ENCODE measurements at places on chromosomes 3 and 15.
A peak's percentile ranks its signal among the peaks of the same experiment; 100 is the strongest.

- DNase-seq, result no peak
These were observed 822 bp downstream of the MRPL3 start for GRCh38 chr3:131501949-131502348.

DNA sequence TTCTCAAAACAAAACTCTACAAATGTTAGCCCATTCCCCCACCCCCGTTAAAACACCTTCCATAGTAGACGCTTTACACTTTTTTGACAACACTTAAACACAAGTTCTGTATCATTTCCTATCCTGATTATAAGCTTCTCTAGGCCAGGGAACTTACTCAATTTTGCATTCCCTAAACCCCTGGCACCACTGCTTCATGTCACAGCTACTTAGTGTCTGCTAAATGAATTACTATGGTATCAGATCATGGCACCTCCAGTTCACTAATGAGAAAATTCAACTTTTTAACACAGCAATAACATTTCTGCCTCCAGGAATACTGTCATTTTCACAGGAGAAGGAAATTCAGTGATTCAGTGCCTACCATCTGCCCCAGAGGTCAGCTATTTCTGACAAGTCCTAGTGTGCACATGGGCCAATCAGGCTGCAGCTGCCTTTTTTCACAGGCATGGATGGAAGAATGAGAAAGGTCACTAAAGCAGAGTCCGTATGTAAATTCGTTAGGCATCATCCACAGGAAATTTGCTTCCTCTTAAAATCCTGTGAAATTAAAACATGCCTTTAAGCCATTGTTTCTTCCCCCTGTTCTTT, 18.5 kb downstream of the SFMBT1 start:
- no peak for DNase-seq

GRCh38 chr15:101852356-101852755, 40.4 kb downstream of the OR4F15 start:
- no peak for DNase-seq

DNA sequence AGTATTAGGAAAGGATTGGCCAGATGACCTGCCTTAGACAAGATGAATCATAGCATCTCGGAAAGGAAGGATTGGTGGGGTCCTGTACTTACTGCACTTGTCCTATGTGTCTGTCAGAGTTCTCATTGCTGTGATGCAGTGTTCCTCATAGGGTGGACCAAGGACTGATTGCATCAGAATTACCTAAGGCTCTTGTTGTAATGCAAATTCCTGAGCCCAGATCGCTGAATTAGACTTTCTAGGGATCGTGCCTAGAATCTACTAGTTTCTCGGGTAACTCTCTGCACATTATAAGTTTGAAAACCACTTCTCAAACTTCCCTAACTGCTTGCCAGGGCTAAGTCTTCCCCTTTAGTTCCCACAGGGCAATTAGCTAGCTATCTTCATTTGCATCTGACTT, 74.9 kb upstream of the SKOR1 start:
- DNase-seq, result no peak

DNA sequence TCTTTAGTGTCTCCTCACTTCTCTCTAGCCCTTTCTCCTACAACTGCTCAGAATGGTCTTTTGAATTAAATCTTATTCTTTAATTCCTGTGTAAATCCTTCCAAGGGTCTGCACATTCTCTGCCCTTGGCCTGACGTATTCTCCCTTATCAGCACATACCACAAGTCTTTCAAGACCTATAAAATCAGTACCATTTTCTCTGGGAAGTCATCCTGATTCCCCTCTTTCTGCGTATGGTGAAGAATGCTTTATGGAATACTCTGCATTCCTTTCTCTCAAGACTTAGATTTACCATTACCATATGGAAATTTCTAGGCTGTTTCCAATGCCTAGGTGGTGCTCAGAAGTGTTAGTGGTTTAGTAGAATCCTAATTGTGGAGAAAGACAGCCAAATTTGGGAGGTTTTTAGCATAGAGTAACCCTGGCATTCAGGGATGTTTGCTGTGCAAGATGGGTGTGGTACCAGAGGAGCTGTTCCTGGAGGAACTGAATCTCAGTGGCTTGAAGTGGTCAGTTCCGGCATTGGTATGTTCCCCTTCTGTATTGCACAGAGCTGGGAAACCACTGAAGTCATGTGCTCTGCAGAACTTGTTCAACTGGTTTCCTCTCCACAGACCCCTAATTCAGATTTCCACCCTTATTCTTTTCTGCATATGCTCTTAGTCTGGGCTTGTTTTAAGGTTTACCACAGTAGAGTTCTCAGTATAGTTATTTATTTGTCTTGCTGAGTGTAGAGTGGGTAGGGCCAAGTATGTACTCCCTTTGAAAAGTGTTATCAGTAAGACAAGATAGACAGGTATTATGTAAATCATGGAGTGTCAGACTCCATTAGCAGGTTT, 24.5 kb downstream of the IQGAP1 start:
- peak; percentile 58 for DNase-seq
